Articular chondrocyte of knee joint (primary cell): ENCODE measurements at places on chromosomes 7 and 10. TPM values are rescaled to one million over a fixed set of nuclear protein-coding genes. Genes with fewer than 3 reads are reported as not detected.

Gene HOXA13
- total RNA-seq: 8.6 and 11.1 TPM in 2 replicates

Gene HOXA10
- 30.6 and 44.3 TPM in 2 replicates for total RNA-seq

Gene FKBP6
- under 0.01 TPM in 1 of 2 replicates, not detected in the other for total RNA-seq

Gene EIF5AL1
- 1.0 and 1.5 TPM in 2 replicates for total RNA-seq

Gene CYP2C8
- not detected in 2 replicates for total RNA-seq

Gene ST7
- total RNA-seq: 17.1 and 18.4 TPM in 2 replicates

Gene HOXA1
- total RNA-seq: 0.54 and 0.65 TPM in 2 replicates

Gene H2BK1
- not detected in 2 replicates for total RNA-seq

Gene GHITM
- total RNA-seq: 176 and 185 TPM in 2 replicates

Gene NOD1
- total RNA-seq: 12.2 and 13.3 TPM in 2 replicates

Gene HHEX
- 0.86 and 1.2 TPM in 2 replicates for total RNA-seq

Gene WNT8B
- total RNA-seq: not detected in 2 replicates

Gene PAPOLB
- total RNA-seq: 0.22 and 0.39 TPM in 2 replicates

Gene SCIN
- 1.6 and 3.6 TPM in 2 replicates for total RNA-seq

Gene TMEM254
- 15.4 and 22.1 TPM in 2 replicates for total RNA-seq

Gene GBF1
- total RNA-seq: 42.8 and 45.3 TPM in 2 replicates

Gene PPP1R17
- not detected in 2 replicates for total RNA-seq

Gene CPA5
- total RNA-seq: 0.11 and 0.13 TPM in 2 replicates

Gene CUBN
- 1.4 and 2.2 TPM in 2 replicates for total RNA-seq

Gene TRIL
- 0.13 and 0.22 TPM in 2 replicates for total RNA-seq

Gene STYXL1
- 34.3 and 40.6 TPM in 2 replicates for total RNA-seq

Gene HGF
- total RNA-seq: 0.13 and 0.65 TPM in 2 replicates

Gene STEAP2
- total RNA-seq: 24.8 and 26.7 TPM in 2 replicates

Gene TRIM50
- total RNA-seq: not detected in 2 replicates

Gene SKAP2
- total RNA-seq: 2.4 and 4.0 TPM in 2 replicates

Gene GNAI1
- total RNA-seq: 7.1 and 7.4 TPM in 2 replicates

Gene SEC24C
- 47.0 and 49.2 TPM in 2 replicates for total RNA-seq

Gene ASZ1
- total RNA-seq: not detected in 2 replicates

Gene ZWINT
- 12.8 and 14.7 TPM in 2 replicates for total RNA-seq

Gene TMEM273
- not detected in 2 replicates for total RNA-seq

Gene GPR146
- 2.5 and 3.8 TPM in 2 replicates for total RNA-seq

Gene GHRHR
- total RNA-seq: not detected in 2 replicates

Gene COA1
- 40.6 and 43.8 TPM in 2 replicates for total RNA-seq

Gene TACR2
- total RNA-seq: 0.22 and 0.26 TPM in 2 replicates

Gene PKD2L1
- total RNA-seq: not detected in 2 replicates

Gene PNLIPRP1
- total RNA-seq: not detected in 2 replicates

Gene FGFR2
- total RNA-seq: 53.6 and 64.0 TPM in 2 replicates

Gene CHN2
- total RNA-seq: 0.32 TPM in 1 of 2 replicates, not detected in the other

Gene ADARB2
- under 0.01 and 0.86 TPM in 2 replicates for total RNA-seq

Gene ERV3-1
- 19.5 and 21.3 TPM in 2 replicates for total RNA-seq

Gene SPDYE1
- not detected in 2 replicates for total RNA-seq

Gene CLDN15
- 1.7 and 2.0 TPM in 2 replicates for total RNA-seq

Gene CPA2
- total RNA-seq: 0.26 and 0.43 TPM in 2 replicates

Gene OR2A42
- 0.22 and 0.26 TPM in 2 replicates for total RNA-seq

Gene MSMB
- not detected in 2 replicates for total RNA-seq

Gene PRKAR1B
- total RNA-seq: 8.6 and 9.1 TPM in 2 replicates
